ENCODE measurements at places on chromosomes 12 and 14.

- DNase-seq = no peak
Observed at GRCh38 chr14:102315121-102315520, 4.4 kb upstream of the ZNF839 start.

- DNase-seq = no peak
Observed at GRCh38 chr14:99573000-99573330, 31.0 kb downstream of the CCDC85C start.

GRCh38 chr14:101537286-101537685 is 24.0 kb upstream of the DIO3 start:
- no peak for DNase-seq

GRCh38 chr14:101018561-101019290 is 115.2 kb upstream of the RTL1 start:
- peak; percentile 3 for DNase-seq

- DNase-seq = no peak
Observed at GRCh38 chr14:66133666-66134065, 352.5 kb upstream of the CCDC196 start.

- no peak for DNase-seq
Observed at GRCh38 chr12:4802841-4803240, 82.6 kb downstream of the GALNT8 start.

GRCh38 chr14:90721619-90722305 is 94.5 kb downstream of the TTC7B start:
- no peak for DNase-seq

- DNase-seq = no peak
Observed at GRCh38 chr14:73502017-73502619, 11.4 kb downstream of the RIOX1 start.

GRCh38 chr12:121080909-121081308 is 41.9 kb upstream of the OASL start:
- no peak for DNase-seq

- no peak for DNase-seq
Observed at GRCh38 chr14:55243813-55244212, 27.4 kb upstream of the FBXO34 start.

DNA sequence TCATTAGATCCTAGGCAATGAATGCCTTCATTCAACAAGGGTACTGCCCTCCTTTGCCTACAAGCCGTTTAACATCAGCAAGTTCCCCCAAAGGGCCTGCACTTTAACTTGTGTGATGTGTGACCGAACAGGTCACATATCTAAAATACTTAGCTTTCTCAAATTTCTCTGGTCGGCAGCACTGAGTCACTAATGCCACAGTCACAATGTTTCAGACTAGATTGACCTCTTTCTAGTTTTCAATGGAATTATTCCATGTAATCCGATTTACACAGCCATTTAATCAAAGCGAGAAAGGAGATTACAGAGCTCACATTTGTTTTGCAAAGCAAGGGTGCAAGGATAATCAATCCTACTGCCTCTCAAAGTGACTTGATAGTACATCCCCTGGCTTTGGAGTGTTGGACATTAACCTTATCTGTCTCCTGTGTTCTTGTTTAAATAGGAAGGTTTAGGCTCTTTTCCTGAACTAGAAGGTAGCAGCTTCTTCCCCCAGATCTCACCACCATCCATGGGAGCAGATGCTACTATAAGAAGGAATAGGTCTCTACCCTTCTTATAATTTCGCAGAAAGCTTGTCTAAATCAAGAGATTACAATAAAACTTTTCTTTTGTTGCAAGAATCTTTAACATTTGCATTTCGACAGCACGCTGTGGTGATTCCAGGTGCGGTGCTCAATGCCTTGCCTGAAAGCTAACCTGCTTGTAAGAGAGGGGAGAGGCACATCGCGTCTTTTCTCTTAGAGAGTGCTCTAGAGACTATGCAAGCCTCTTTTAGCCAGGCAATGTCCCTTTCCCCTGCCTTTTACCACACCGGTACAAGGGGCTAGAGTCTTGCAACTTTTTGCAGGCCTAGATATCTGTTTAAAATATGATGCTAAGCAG is 1.8 kb downstream of the KITLG start:
- no peak for DNase-seq

GRCh38 chr12:68785358-68785757 is 22.6 kb upstream of the MDM2 start:
- DNase-seq = no peak

- DNase-seq = no peak
Observed at GRCh38 chr14:58291646-58292045, 6.7 kb upstream of the ARID4A start.

GRCh38 chr14:104288272-104288671 is 149.9 kb downstream of the KIF26A start:
- no peak for DNase-seq

DNA sequence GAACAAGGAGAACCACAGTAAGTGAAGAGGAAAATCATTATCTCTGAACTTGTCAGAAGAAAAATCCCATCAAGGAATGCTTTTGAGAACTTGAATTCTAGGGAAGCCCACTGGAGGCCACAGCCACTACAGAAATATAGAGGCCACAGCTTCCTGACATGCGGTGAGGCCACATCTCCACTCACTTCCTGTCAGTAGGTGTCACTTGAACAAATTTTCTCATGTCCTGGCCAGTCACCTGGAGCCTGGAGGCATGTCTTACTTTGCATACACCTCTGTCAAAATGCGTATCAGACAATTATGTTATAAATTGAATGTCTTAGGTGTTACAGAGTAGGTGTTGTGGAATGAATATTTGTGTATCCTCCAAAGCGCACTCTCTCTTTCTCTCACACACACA is 370.3 kb downstream of the DAD1 start:
- no peak for DNase-seq

DNA sequence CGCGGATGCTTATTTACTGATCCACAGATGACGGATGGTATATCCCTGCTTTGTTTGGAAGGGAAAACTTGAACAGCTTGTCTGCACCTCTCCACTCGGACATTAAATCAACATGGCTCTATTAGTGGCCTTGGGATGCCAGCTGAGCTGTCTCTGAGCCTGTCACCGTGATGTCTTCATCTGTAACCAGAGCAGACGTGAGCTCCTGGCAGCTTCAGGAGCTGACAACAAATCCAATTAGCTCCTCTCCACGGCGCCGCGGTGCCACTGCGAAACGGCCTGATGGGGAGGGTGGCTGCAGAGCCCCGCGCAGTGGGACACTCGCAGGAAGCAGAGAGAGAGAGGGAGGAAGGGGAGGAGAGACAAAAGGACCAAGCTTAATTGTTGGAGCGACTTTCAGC is 112.3 kb downstream of the PAPOLA start:
- no peak for DNase-seq

DNA sequence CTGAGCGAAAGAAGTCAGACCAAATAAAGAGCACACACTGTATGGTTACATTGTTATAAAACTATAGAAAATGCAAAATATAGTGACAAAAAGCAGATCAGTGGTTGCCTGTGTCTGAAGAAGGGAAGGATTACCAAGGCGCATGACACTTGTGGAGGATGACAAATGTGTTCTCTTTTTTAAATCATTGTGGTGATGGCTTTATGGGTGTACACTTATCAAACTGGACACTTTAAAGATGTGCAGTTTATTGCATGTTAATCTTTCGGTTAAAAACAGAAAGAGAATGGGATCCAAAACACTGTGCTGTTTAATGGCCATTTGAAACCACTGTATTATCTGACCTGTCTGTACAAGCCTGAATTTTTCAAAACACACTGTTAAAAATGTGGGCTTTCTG is 8.8 kb upstream of the CDK17 start:
- DNase-seq = no peak

GRCh38 chr14:29056041-29056566 is 289.5 kb downstream of the FOXG1 start:
- no peak for DNase-seq

DNA sequence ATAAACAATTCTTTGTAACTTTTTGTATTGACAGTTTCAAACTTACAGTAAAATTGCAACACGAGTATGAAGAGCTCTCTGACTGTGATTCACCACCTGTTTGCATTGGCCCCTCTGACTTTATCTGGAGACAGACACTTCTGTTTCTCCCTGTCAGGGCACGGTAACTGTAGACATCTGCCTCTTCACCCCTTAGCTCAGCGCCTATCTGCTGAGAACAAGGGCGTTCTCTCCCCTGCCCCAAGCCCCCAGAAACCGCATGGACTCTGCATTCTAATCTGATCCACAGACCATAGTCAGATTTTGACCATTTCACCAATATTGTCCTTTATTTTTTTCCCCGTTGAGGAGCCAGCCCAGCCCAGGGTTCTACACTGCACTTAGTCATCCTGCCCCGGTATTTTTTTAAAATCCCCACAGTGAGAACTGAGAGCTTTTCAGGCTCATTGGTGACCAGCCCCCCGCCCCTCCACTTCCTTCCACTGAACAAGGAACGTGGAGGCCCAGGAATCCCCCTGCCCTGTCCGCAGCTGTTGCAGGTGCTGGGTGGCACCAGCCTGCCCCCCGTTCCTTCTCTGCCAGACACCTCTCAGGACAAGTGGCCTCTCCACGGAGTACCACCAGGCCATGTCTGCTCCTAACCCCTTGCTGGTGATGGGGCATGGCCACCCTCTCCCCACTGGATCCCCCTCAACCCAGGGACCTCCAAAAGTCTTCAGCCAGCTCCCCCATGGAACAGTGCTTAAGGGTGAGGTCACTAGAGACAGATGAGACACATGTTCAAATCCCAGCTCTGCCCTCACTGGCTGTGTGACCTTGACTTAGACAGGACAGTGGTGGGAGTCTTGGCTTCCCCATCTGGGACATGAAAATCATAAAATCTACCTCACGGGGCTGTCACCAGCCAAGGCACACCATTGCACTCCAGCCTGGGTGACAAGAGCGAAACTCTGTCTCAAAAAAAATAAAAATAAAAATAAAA is 11.2 kb downstream of the RHOF start:
- no peak for DNase-seq
